ENCODE measurements at places on chromosomes 7 and 10. TPM values are rescaled to one million over a fixed set of nuclear protein-coding genes. Genes with fewer than 3 reads are reported as not detected.

GRCh38 chr10:55224007-55224781 lies 423.2 kb upstream of the PCDH15 start:
- no peaks in the 10 kb centered on the region for H3K4me1 ChIP-seq
- H3K27ac ChIP-seq, result no peak overlapping the region
- no peak overlapping the region for H3K4me3 ChIP-seq
- no peaks in the 10 kb centered on the region for H3K27me3 ChIP-seq

The RPS24 gene
- total RNA-seq, result 3,232 TPM

The LRWD1 gene
- total RNA-seq, result 31.8 TPM

The AQP1 gene
- total RNA-seq, result 0.87 TPM

The YWHAG gene
- total RNA-seq, result 190 TPM

GRCh38 chr10:19970717-19971116 lies 154.5 kb downstream of the PLXDC2 start:
- no peak overlapping the region for H3K27ac ChIP-seq
- no peaks in the 10 kb centered on the region for H3K36me3 ChIP-seq
- peaks cover 29% of the 10 kb centered on the region for H3K4me1 ChIP-seq
- H3K27me3 ChIP-seq, result no peaks in the 10 kb centered on the region
